ENCODE measurements at places on chromosomes 16 and 17.

GRCh38 chr16:73369851-73370250 is 321.9 kb upstream of the ZFHX3 start:
- no peak for DNase-seq

GRCh38 chr17:1000597-1001461 is 3.9 kb downstream of the TIMM22 start:
- peak; percentile 79 for DNase-seq

- DNase-seq, result no peak
Observed at GRCh38 chr17:28038802-28039201, 3.7 kb upstream of the NLK start.

DNA sequence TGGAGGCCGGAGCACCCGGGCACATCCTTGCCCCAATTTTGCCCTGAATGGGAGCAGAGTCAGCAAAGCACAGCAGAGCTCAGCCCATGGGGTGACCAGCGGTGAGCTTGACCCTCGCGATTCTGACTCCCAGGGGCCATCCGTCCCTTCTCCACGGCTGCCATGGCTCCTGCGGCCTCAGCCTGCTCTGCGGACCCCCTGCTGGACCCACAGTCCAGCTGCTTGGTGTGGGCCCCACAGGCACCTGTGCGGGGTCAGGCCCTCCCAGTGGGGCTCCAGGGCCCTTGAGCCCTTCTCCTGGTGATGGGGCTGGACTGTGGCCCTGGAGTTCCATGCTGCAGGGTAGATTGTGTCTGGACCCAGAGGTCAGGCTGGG is 144.2 kb downstream of the ENGASE start:
- DNase-seq, result no peak

GRCh38 chr17:45719335-45720071 is 64.6 kb upstream of the CRHR1 start:
- no peak for DNase-seq

GRCh38 chr17:79539944-79540705 is 70.7 kb downstream of the RBFOX3 start:
- no peak for DNase-seq

GRCh38 chr17:56681561-56682266 is 88.2 kb downstream of the NOG start:
- no peak for DNase-seq

DNA sequence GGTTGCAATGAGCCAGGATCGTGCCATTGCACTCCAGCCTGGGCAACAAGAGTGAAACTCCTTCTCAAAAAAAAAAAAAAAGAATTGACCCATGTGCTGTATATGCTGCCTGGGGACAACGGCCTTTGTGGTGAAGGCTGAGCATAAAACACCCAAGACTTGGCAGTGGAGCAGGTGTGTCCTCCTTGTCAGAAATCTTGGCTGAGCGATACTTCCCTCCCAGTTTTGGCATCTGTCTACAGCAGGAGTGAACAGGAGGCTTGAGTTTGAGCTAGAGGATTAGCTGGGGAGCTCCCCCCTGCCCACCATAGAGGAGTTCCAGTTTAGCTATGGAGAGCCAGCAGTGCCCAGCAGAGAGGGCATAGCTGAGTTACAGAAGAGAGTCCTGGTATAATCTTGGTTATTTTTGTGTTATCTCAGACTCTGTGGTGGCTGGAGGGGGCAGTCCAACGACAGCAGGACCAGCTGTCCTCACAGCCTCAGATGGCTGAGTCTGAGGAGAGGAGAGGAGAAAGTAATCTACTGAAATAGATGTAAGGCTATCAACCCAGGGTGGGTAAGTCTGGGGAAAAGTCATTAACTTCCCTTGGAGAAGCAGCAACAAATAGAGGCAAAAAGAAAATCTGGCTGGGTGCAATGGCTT is 18.4 kb downstream of the SP2 start:
- DNase-seq, result no peak

Data from right cardiac atrium (tissue), 5 donors.